ENCODE measurements at places on chromosomes 3 and 15. TPM values are rescaled to one million over a fixed set of nuclear protein-coding genes. Genes with fewer than 3 reads are reported as not detected.
A peak's percentile ranks its signal among the peaks of the same experiment; 100 is the strongest.

CCR3 gene
- total RNA-seq: not detected

DNA sequence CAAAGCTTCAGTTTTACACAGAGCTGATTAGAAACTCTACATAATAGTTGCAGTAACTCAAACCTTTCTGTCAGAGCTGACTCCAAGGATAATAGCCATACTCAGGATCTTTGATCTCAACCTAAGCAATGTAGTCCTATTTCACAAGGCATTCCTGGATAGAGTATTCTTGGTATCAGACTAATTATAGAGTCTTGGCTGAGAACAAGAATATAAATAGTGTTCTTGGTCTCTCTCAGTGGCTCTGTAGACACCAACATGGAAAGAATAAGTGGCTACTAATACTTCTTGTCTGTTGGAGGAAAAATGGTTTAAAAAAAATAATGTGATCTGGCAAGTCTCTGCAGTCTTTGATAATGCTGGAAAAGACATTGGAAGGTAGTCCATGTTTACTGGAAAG lies 55.7 kb downstream of the RIOX2 start:
- no peak for DNase-seq

DNA sequence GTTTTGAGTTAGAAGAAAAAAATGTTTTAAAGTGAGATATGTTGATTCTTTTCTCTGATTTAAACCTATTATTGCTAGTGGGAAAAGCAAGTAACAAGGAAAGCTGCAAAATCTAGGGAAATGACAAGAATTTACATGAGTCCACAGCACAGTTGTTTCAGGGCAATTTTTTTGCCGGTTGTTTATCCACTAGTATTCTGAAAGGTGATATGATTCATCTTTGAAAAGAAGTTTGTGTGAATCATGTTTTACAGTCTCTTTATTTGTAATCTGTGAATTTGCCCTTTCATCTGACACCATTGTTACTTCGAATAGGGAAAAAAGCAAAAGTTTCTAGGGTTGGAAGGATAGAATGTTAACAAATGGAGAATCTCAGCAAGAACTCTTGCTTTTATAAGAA lies 894.7 kb downstream of the OTOL1 start:
- no peak for DNase-seq

DNA sequence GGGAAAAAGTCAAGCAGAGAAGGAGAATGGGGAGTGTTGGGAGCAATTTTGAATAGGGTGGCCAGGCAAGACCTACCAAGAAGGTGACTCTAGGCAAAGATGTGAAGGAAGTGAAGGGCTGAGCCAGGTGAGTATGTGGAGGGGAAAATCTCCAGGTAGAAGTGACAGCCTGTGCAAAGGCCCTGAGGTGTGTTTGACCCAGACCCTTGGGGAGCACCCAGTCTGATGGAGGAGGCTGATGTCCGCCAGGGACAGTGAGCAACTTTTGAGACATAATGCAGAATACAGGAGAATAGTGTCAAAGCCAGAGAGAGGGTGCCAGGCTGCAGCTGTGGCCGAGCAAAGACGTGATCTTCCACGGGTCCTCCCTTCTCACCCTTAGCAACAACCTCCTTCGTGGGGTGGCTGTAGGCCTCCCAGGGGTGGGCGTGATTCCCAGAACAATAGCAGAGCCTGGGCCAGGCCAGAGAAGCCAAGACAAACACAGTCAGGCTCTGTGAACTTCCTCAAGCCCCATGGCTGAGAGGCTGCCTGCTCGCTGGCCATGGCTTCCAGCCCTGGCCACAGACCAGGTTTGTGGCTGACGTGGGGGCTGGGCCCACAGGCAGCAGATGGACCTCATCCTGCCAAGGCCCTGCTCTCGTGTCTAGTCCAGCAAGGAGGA lies 58.1 kb downstream of the SLC6A6 start:
- DNase-seq: peak; percentile 29

MYD88 gene
- 82.2 TPM for total RNA-seq

ANKUB1 gene
- not detected for total RNA-seq

GRCh38 chr3:73018298-73018697 lies 21.7 kb downstream of the PPP4R2 start:
- no peak for DNase-seq

DNA sequence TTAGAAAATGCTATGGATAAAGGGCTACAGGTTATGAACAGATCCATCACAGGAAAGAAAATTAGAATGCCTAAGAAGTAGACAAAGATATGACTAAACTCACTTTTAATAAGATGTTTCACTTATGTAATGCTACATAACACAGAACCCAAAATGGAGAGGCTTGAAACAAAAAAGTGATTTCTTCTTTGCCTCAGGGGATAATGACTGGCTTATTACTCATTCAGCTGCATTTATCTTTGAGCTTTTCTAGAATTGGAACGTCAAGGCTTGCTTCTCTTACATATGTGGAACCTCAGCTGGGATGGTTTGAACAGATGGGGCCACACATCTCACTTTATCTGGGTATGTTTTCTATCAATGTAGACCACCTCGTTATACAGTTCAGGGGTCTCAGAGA lies 120.6 kb upstream of the EPHA3 start:
- DNase-seq: no peak

GRCh38 chr3:13484851-13485590 lies 4.9 kb downstream of the HDAC11 start:
- peak; percentile 93 for DNase-seq

- DNase-seq: no peak
These were observed 186.8 kb downstream of the IL5RA start for GRCh38 chr3:2923390-2923789.

DNA sequence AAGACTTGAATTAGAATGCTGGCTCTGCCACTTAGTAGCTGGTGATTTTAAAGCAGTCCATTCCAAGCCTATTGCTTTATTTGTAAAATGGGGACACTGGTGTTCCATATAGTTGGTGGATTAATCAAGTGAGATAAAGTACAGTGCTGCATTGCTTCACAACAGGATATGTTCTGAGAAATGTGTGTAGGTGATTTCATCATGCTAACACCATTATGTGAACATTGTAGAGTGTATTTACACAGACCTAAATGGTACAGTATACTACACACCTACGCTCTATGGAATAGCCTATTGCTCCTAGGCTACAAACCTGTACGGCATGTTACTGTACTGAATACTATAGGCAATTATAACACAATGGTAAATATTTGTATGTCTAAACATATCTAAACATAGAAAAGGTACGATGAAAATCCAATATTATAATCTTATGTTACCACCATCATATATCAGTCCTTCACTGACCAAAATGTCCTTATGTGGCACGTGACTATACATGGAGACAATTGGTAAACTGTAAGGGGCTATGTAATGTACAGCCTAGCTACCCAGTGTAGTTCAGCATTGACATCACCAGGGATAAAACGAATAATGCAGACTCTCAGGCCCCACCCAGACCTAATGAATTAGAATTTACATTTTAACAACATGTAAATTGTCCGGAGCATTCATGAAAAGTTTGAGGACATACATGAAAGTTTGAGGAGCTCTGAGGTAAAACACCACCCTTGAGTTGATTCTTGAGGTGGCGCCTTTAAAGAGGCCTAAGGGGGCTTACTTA lies 121.4 kb upstream of the BFSP2 start:
- no peak for DNase-seq

C3orf22 gene
- total RNA-seq: not detected

DNA sequence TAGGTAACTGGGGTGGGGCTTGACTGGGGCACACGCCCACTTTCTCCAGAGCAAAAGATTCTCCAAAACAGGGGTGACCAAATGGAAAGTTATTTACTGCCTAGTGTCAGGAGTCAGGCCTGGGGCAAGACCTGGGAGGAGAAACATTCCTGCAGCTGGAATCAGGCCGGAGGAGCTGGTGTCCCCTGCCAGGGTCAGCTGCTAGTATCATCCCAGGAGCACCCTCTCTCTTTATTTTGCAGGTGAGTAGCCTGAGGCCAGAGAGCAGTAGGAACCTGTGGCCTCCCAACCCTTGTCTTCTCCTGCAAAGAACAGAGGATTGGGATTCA lies 32.9 kb downstream of the DNAJB8 start:
- DNase-seq: no peak

GRCh38 chr3:41683666-41684350 lies 278.1 kb downstream of the ULK4 start:
- peak; percentile 61 for DNase-seq

ARPIN gene
- 48.6 TPM for total RNA-seq

DNA sequence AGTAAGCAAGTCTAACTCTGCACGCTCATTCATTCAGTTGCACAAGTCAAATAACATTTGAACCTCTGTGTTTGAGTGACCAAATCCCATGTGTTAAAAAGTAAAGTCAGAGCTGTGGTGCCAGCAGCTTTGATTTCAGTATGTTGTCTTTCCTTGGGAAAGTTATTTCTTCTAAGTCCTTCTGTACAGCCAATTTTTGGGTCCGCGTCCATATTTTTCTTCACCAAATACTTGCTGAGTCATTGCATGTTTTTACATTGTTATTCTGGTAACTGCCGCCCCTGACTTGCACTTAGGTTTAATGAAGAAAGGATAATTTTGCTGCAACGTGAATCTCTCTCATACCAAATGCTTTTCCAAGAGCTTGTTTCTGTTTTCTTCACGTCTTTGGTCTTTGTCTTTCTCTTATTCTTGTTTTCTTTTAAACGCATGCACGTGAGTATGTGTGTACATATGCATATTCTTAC lies 56.7 kb downstream of the PLS1 start:
- DNase-seq: no peak

DNA sequence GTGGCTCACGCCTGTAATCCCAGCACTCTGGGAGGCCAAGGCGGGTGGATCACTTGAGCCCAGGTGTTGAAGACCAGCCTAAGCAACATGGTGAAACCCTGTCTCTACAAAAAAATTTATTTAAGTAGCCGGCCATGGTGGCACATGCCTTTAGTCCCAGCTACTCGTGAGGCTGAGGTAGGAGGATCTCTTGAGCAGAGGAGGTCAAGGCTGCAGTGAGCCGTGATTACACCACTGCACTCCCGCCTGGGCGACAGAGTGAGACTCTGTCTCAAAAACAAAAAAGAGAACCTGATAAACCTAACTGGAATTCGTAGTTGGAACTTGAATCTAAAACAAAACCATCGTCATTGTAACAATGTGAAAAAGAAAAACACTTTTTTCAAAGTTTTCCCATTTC lies 57.1 kb downstream of the TCAIM start:
- no peak for DNase-seq

DNA sequence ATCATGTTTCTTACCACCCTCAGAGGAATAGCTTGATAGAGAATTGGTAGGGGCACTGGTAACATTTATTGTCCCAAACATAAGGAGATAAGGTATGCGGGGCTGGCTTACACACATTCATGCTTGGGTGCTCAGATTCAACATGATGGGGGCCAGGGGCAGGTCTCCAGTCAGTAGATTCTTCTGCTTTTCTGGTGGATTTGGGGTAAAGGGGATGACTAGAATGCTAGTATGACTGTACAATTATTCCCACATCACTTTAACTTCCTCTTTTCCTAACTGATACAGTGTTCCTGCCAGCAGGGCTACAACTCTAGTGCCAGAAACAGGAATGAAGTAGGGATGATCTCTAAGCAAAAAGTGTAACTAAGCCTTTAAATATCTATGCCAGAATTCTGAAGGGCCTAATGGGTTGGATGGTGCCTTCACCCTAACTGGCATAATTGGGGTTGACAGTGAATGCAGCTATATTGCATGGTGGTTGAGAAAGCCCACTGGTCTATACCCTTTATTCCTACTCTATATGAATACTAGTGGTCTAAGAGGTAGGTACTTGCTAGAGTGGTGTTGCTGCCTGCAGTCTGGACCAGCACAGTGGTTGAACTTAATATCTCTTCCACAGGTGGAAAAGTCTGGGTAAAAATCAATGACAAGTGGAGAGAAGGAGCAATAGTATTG lies 117.4 kb downstream of the IL12A start:
- no peak for DNase-seq

- DNase-seq: no peak
These were observed 99.2 kb upstream of the TMC3 start for GRCh38 chr15:81473177-81473576.

SKOR1 gene
- total RNA-seq: 0.27 TPM

DNA sequence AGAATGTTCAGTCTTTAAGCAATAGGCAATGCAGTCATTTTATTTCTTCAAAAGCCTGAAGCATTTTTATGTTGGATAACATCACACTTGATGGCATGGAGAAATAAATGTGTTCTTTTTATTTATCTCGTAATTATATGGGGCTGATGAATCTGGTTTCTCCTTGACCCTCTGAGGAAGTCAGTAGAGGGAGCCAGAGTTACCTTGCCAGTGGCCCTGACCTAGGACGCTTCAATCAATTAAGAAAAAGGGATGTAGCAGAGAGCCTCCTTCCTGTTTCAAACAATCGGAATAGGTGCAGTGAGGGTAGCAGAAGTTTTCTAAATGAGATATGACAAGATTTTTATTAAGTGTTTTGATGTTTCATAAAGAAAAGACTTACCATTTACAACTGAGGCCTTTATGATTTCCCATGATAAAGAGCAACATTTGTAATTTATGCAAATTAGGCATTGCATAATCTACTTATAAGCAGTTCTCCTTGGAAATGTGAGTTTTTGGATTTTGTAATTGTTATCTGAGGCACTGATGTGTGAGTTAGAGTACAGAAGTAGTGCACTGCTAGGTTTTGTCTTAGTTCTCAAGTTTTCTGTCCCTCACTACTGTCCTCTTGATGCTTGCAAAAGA lies 129.1 kb downstream of the RAP2B start:
- DNase-seq: no peak

GALK2 gene
- 42.6 TPM for total RNA-seq

- DNase-seq: no peak
These were observed 960.2 kb downstream of the TUSC7 start for GRCh38 chr3:117669774-117670173.

DNA sequence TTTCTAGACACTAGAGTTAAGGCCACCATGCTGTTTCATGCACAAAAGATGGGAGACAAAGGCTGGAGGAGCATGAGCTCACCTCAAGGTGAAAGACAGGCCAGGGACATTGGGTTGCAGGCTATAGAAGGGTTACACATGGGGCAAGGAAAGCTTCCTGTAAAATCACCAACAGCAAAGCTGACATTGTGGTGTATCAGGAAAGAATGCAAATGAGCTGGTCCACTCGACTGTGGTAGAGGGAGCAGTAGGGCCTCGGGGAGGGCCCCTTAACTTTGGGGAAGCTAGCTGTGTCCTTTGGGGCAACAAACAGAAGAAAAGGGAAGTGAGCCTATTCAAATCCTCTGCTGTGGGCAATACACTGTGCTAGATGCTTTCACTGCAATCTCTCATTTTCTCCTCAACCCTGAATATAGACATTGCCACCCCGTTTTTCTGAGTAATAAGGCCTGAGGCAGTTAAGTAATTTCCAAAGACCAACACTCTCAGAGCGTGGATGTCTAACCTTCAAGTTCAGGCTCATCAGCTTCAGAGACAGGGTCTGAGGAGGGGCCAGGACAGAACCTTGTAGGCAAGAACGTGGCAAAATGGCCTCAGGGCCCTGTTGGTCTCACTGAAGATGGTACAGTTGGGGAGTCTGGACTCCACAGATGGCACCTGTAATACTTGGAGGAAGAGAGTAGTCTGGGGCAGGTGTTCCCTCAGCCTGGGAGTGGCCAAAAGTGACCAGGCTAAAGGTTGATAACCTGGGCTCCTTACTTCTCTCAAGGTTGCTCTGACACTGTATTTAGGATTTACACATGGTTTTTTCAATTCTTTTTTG lies 24.1 kb downstream of the CX3CR1 start:
- DNase-seq: peak; percentile 49

All from transverse colon (tissue), 4 donors.